NCI-H1048 (cell line): ENCODE measurements at places on chromosomes 5 and 9.

DNA sequence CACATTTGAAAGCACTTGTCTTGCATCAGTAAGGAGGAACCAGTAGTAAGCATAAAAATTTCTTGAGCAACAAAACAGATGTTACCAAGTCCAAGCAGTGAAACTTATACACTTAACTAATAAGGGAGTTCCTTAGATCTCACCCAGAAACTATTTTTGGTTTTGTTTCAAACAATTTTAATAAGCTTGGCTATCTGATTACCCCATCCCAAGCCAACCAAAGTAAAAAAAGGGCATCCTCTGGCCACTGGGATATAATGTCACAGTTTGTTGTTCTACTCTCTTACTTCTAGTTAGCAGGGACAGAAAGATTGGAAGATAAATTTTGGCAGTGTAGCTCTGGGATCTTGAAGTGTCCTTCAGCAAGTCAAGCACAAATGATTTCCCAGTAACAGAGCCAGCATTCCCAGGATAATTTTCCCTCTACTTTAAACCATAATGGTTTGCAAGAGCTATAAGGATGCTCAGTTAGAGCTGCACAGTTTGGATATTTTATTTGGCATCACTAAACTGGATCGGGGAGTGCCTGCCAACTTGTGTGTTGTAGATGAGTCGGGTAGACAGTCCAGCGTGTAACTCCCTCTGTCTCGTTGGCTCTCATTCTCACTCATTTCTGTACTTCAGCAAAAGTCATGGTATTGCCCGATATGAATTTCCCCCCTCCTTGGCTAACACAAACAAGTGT is 161.9 kb upstream of the HMHB1 start:
- no peak for DNase-seq

GRCh38 chr5:77669677-77670076 is 31.2 kb upstream of the OTP start:
- DNase-seq, result no peak

DNA sequence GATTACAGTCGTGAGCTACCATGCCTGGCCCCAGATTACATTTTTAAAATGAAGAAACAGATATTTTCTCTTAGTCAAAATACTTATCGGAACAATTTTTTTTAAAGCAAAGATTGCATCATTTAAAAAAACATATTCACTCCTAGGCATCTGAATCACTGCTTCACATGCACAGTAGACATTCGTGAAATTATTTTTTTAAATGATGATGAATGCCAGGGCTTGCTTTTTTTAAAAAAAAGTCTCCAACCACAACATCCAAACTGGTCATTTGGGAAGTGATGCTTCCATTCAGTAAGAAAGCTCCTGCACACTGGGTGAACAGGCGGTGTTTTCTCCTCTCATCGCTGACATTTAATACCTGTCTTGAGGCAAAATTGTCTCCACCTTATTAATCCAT is 223.0 kb upstream of the DMRT1 start:
- DNase-seq, result no peak

GRCh38 chr9:108186642-108187395 is 669.0 kb downstream of the ACTL7B start:
- no peak for DNase-seq

- DNase-seq, result no peak
Measured at GRCh38 chr5:135058331-135058732, 24.3 kb upstream of the PITX1 start.

GRCh38 chr5:56692359-56693219 is 122.8 kb upstream of the MAP3K1 start:
- DNase-seq, result no peak

- DNase-seq, result no peak
Measured at GRCh38 chr5:61575103-61575502, 243.0 kb downstream of the ZSWIM6 start.

DNA sequence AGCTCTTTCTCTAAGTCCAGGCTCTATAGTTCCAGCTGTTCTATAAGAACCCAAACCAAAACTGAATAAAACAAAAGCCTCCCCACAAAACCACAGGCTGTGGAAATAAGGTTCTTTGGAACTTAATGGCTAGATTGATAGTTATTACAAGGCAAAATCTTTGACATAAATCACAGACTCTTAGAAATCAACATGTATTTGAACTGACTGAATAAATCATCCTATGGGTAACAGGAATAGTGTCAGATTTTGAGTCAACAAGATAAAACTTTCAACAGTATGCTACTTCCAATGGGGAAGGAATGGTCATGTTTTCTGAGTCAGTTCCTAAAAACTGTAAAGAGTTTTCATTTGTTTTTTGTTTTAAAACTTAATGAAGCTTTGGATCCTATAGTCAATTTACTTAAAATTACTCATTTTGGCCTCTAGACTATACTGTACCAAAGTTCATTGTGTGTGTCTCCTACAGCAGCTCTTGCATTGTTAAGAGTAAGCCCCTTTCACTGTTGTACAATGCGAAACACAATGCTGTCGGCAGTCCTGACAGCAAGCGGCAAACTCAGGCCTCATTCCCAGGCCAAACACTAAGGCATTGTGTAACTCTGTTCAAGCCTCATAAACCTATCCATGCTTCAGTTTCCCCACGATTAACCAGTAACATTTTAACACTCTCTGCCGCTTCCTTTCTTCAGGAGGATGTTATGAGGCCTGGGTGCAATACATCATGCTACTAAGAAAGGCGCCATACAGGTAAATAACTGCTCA is 134.1 kb downstream of the ARL15 start:
- no peak for DNase-seq

DNA sequence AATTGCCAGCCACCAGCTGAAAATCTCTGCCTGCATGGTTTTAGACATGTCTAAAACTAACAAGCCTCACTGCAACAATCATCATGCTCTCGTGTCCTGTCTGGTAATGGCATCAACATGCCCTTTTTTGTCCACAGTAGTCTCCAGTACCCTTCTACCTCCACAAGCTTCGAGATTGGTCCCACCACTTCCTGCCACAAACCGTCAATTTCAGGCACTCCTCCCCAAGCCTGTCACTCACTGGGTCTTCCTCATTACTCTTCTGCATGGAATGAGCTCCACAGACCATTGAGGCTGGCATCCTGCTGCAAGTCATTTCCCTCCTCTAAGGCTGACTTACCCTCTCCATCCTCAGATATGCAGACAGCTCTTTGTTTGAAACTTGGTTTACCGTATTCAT is 9.0 kb downstream of the LPAR1 start:
- no peak for DNase-seq

DNA sequence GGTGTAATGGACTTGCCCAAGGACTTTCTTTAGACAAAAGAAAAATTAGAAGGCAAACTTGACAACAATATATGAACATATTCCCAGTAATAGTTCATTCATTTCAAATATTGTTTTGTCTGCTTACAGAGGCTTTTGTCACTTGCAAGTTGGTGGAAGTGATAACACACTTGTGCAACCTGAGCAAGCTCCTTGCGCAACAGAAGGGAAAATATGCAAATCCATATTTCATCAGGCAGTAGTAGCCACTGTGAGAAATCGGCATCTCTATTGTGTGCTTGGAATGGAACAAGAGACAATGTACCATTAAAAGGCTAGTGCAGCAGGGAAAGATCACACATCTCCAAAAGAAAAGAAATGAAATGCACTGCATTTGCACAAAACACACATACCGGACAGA is 125.3 kb upstream of the RASEF start:
- DNase-seq, result no peak

DNA sequence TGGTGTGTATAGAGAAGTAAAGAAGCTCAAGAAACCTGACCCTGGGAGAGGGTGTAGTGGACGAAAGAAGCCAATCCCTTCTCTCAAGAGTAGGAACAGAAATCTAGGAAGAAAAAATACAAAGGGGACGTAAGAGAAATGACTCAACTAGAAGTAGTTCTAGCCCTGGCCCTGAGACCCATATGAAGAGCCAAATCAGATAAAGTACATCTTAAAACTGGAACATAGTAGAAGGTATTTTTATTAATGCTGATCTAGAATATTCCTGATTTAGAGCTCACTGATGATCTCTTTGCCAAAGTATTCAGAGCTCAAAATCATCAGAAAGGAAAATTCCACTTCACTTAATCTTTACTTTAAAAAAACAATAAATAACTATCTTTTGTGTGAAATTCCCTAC is 184.8 kb downstream of the MLLT3 start:
- DNase-seq, result no peak

DNA sequence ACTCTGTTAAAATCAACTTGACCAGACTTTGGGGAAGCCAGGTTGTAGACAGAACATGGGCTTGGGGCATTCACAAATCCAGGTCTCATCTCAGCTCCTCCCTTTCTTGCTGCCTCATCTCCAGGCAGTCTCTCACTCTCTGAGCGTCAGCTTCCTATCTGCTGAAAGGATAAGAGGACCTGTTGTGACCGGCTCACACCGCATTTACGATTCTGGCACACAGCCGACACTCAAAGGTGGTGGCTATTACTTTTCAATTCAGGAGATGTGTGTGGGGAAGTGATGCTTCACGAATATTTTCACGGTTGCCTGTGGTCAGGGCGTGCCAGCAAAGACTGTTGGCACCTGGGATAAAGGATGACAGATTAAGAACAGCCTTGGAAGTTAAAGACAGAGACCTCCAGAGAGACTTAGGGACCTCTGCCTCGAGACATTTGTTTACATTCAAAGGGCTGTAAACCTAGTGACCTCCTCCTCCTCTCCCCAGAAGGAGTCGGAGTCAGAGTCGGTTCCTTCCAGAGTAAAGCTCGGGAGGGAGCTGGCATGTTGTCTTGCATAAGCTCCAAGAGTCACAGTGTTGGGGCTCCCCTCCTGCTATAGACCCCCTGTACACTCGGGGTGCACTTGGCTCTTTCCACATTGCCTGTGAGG is 83.2 kb downstream of the AK8 start:
- no peak for DNase-seq

DNA sequence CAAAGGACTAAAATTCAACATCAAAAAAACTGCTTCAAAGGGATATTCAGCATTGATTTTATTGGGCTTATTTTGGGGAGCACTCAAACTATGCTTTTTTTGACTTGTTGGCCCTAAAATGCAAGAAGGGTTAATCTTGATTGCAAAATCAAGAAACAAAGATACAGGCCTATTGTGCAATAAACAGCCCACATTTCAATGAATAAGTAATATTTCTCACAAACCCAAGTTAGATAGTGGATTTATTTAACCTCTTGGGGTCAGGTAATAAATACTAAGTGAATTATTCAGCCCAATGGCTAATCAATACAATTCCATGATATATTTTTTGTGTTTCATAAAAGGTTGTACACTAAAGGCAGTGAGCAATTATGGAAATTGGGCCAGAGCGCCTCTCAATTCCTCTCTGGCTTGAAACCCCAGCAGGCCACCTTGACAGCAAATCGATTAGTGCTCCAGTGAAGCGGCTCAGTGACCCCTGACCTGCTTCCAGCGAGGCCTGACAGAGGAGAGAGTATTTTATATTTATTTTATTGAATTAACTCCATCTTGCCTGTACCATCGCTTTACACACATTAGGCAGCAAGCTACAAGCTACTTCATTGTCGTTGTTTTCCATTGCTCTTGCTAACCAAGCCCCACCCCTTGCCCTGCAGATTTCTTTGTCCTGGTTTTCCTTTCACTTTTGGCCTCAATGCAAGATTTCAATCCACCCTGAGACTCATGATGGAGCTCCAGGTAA is 65.5 kb downstream of the EBF1 start:
- no peak for DNase-seq

DNA sequence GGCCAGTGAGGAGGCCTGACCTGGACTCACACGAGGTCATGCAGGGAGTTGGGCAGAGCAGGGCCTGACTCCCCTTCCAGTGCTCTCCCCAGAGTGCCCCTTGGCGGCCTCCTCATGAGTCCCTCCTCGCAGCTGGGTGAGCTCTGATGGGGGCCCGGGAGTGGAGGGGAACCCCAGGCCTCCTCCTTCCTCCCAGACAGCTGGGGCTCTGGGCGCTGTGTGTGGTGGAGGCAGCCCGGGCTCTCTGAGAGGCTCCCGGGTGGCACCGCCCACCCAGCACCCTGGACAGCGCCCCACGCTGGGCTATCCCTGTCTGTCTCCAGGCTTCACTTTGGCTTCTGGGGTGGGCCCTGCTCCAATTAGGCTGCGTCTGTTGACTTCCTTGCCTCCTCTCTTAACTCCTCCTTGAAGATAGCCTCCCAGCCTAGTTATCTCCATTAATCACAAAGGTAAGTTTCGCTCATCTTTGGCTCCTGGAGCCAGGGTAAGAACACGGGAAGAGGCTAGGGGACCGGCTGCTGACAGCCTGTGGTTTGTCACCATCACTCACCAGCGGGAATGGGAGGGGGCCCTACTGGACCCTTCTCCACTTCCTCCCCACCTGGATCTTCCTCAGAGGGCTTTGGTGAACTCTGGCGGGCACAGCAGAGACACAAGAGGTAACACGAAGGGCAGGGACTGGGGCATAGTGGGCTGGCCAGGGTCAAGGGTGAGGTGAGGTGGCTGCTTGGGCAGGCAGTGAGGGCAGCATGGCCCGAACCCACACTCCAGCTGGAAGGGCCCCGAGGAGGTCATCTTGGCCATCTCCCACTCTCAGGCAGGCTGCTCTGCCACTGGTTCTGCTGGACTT is 13.1 kb downstream of the PSD2 start:
- DNase-seq, result no peak

DNA sequence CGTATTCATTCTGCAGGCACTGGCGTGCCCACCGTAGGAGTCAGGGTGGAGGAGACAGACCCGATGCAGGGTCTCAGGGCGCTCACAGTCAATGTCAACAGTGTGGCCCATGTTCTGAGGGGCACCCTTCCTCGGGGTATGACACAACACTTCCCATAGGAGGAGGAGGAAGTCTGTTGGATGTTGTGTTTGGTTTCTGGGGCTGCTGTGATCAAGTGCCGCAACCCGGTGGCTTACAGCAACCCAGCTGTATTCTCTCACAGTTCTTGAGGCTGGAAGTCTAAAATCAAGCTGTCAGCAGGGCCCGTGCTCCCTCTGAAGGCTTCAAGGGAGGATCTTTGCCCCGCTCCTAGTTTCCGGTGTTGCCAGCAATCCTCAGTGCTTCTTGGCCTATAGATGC is 5.6 kb upstream of the HNRNPAB start:
- no peak for DNase-seq

- no peak for DNase-seq
Measured at GRCh38 chr5:116440457-116441001, 134.1 kb downstream of the SEMA6A start.

DNA sequence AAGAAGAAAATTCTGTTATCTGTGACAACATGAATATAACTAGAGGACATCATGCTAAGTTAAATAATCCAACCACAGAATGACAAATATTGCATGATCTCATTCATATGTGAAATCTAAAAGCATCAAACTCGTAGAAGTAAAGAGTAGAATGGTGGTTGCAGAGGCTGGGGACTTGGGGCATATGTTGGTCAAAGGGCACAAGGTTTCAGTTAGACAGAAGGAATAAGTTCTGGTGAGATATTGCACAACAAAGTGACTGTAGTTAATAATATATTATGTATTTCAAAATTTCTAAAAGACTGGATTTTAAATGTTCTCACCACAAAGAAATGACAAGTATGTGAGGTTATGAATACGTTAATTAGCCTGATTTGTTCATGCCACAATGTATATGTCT is 24.8 kb downstream of the GRIA1 start:
- no peak for DNase-seq
